ENCODE measurements at places on chromosomes 11 and 22.

DNA sequence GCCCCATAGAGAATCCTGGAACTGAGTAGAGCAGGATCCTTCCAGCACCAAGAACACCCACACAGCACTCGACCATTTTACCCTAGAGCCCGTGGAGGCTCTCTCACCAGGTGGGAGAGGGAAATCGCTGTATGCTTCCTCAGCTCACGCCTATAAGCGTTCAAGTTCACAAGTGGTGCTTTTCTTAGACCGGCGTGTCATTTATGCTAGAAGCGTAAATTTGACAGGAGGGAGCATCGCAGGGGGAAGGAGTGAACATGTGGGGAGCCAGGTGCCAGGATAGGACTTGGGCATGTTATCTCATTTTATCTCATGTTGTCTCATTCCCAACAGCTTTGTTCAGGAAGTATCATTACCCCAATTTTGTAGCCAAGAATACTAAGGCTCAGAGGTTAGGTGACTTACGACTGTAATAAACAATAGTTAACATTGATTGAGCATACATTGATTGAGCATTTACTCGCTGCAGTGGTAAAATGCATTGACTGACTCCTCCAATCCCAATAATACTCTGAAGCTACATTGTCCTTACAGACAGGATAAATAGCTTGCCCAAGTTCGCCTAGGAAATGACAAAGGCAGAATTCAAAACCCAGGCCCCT is 19.1 kb upstream of the TP53I11 start:
- no peak for DNase-seq

GRCh38 chr22:44387486-44387885 is 74.7 kb upstream of the SHISAL1 start:
- no peak for DNase-seq

DNA sequence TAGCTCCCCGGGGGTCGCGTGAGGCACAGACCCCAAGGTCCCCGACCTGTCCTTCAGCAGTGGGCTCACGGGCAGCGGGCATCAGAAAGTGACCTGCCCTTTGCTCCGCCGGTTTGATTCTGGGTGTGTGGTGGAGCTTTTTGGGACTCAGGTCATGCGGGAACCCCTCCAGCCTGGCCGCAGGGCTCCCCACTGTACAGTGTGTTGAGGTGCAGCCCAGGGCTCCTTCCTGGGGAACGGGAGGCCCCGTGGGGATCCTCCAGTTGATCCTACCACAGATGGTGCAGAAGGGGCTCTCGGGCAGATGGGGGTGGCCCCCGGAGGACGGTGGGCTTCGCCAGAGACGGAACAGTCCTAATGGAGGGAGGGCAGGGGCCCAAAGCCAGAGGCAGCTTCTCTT is 24.2 kb downstream of the MUC6 start:
- no peak for DNase-seq

- DNase-seq, result no peak
These were observed 56.4 kb upstream of the RTL6 start for GRCh38 chr22:44554411-44554810.

GRCh38 chr11:65452806-65453490 is 30.4 kb downstream of the NEAT1 start:
- DNase-seq, result no peak

GRCh38 chr11:2428322-2428795 is 16.0 kb downstream of the TRPM5 start:
- peak; percentile 91 for DNase-seq

DNA sequence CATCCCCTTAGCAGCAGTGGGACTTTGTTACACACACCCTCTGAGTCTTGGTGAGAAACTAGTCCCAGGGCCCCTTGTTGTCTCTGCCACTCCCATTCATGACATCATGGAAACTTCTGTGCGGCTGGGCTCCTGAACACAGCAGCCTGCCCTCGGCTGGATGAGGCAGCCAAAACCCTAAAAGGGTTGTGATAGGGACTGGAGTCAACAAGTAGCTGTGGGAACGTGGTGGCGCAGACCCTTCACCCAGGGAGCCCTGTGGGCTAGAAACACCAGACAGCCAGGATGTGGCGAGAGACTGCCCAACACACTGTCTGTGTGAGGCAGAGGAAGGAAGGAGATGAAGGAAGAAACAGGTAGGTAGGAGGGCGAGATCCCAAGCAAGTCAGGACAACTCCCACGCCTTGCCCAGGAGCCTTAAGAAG is 3.9 kb downstream of the CD3D start:
- peak; percentile 89 for DNase-seq

DNA sequence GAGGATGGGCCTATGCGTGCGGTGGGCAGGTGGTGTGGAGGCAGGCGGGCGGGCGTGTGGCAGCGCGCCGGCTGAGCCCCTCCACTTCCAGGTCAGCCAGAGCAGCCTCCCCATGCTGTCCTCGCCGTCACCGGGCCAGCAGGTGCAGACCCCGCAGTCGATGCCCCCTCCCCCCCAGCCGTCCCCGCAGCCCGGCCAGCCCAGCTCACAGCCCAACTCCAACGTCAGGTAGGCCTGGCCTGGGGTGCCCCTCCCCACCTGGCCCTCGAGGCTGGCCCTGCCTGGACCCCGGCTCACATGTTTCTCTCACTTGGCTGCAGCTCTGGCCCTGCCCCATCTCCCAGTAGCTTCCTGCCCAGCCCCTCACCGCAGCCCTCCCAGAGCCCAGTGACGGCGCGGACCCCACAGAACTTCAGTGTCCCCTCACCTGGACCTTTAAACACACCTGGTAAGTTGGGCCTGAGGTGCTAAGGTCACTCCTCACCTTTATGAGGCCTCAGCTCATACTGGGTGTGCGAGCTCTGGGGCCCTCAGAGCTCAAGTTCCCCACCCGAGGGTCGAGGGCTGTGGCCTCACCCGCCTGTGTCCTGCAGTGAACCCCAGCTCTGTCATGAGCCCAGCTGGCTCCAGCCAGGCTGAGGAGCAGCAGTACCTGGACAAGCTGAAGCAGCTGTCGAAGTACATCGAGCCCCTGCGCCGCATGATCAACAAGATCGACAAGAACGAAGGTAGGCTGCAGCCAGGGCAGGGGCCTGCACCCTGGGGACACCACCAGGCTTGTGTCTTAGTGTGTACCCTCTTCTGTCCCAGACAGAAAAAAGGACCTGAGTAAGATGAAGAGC is 75.3 kb downstream of the MED15 start:
- DNase-seq, result no peak

DNA sequence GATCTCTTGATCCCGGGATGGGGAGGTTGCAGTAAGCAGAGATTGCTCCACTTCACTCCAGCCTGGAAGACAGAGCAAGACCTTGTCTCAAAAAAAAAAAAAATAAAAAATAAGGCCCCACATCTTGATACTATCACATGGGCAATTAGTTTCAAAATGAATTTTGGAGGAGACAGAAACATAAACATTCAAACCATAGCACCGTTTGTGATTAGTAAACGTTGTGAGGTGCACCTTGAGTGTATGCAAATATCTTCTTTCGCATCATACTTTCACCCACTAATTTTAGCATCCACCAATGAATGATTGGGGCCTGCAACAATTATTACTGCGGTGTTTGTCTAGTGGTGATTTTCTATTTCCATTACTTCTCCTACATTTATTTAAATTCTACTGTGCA is 11.0 kb upstream of the SPDYC start:
- DNase-seq, result no peak

- peak; percentile 16 for DNase-seq
These were observed 791 bp downstream of the EI24 start for GRCh38 chr11:125569915-125570621.

GRCh38 chr11:72724021-72724551 is 28.1 kb downstream of the ARAP1 start:
- DNase-seq, result no peak

DNA sequence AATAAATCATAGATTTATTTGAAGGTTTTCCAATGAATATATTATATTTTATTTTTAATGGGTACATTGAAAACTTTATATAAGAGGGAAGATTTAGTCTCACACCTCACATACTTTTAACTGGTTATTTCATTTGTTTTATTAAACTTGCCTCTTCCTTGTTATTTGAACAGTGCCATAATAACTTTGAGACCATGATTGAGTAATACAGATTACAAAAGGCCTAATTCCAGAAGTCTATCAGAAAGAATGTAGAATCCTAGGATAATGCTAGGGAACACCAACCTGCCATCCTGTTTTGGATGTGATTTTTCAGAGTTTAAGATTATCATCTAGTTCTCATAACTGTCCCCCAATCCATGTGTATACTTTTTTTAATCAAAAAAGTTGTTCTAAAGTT is 102.7 kb upstream of the BIRC3 start:
- no peak for DNase-seq

All from stimulated activated CD4-positive, alpha-beta T cell treated with anti-CD3 and anti-CD28 coated beads, Interleukin-4, amount 100 ng/mL, for 24 hours (primary cell).